ENCODE measurements at places on chromosomes 1 and 21.

- DNase-seq = no peak
Measured at GRCh38 chr1:172727275-172727857, 68.5 kb downstream of the FASLG start.

GRCh38 chr21:25456672-25457071 is 150.6 kb downstream of the MRPL39 start:
- peak; percentile 11 for DNase-seq

DNA sequence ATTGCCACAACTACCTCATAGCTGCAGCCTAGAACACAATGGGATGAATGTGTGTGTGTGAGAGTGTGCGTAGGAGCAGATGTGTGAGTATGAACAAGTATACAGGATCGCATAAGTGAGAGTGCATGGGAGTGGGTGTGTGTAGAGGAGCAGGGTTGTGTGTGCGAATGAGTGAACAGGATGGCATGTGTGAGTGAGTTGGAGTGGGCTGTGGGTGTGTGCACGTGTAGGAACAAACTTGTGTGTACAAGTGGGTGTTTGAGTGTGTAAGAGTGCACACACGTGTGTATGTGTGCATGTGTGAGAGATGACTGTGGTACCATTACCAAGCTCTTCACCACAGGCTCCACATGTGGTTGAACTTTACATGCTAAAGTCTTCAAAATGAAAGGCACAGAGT is 175.4 kb upstream of the EDN2 start:
- no peak for DNase-seq

DNA sequence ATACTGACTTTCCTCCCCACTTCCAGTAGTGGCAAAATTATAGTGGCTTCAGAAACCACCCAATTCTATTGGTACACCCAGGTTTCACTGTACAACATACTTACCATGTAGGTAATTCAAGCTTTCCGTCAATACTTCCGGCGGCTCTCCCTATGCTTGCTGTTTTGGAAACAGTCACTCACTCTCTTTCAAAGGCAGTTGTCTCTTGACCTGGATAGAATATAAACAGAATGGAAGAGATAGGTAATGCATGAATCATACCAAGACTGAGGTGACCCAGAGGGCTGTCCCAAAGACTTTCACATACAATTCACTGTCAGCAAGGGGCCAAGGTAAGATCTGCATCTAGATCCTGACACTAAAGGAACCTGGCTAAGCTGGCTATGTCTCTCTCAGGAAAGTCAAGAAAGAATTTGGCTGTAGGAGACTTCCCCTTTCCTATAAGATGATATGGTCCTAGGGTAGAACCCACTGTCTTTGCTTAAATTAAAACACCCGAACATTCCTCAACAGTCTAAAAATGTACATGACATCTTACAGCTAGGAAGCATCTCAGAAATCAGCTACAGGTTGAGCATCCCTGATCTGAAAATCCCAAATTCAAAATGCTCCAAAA is 59.6 kb downstream of the LUZP1 start:
- DNase-seq = no peak

- no peak for DNase-seq
Measured at GRCh38 chr1:81432059-81432458, 368.7 kb upstream of the ADGRL2 start.

DNA sequence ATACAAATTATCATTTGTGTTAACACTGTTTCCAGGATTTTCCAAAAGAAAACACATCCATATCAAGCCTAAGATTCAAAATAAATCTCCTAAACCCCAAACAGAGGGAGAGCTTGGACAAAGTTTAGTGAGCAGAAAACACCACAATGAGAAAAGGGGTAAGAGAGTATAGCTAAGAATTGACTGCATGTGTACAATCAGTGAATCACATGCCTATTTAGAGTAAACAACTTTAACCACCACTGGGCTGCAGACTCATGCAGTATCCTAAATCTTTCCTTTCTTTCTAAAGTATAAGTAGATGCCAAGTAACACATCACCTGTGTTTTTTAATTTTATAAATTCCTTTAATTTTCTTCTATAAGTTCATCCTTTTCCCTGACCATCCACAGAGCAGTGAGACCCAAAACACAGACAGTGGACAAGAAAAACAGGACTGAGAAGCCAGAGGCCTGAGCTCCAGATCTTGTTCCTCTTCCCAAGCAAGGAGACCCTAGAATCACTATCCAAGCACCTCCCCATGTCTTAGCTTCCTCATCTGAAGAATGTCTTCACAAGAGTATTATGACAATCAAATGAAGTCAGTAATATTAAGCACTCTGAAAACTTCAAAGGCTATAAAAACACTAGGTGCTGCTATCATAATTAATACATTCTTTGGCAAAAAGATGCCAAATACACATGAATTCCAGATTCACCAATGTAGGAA is 93.1 kb downstream of the VAV3 start:
- no peak for DNase-seq

GRCh38 chr1:199135901-199136300 is 497.1 kb downstream of the PTPRC start:
- DNase-seq = no peak

GRCh38 chr1:155242805-155243358 is 12.4 kb downstream of the ENTREP3 start:
- DNase-seq = no peak

DNA sequence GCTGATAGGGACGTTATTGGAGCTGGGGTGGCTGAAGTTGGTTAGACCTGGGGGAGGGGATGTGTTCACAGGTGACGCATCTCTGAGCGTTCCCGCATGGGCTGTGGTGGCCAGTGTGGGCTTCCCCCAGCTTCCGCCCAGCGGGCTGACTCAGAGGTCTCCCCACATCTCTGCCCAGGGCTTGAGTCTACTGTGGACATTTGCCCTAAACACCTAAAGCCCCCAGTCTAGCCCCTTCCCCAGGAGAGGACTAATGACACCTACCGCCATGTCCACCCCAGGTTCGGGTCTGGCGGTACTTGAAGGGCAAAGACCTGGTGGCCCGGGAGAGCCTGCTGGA is 2.0 kb downstream of the AGRN start:
- DNase-seq = no peak

- no peak for DNase-seq
Measured at GRCh38 chr21:25240974-25241373, 366.3 kb downstream of the MRPL39 start.

GRCh38 chr1:64663668-64664067 is 81.2 kb upstream of the RAVER2 start:
- DNase-seq = no peak

DNA sequence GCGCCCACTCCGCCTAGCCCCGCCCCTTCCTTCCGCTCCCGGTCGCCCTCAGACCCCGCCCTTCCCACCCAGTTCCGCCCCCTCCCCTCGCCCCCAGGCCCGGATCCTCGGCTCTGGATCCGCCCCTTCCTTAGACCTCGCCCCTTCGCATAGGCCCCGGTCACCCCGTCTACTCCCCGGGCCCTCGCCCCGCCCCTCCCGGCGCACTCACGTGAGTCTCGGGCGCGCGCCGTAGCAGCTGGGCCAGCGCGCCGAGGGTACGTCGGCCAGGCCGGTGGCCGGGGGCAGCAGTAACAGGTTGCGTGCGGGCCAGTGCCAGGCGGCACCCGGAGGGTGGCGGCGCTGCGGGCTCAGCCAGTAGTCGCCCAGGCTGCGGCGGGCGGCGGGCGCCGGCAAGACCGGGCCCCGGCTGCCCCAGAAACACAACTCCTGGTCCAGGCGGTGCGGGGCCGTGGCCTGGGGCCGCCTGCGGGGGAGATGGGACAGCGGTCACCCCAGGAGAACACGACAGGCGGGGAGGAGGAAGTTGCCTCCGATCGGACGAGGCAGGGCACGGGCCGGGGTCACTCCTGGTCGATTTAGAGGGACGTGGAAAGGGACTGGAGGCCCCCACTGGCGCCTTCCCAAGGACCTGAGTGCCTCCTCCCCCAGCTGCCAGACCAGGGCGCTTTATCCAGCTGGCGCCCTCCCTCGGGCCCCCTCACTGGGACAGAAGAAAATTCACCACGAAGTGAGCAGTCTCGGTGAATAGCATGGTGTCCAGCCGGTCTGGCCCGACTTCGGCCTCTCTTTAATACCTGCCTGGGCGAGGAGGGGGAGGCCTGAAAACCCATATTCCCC is 10.7 kb downstream of the FAM229A start:
- DNase-seq = peak; percentile 89

GRCh38 chr1:109573785-109574184 is 25.4 kb downstream of the GNAI3 start:
- no peak for DNase-seq

GRCh38 chr21:40562242-40563002 is 284.5 kb downstream of the DSCAM start:
- DNase-seq = no peak

- DNase-seq = no peak
Measured at GRCh38 chr1:101283443-101283842, 46.6 kb downstream of the S1PR1 start.

DNA sequence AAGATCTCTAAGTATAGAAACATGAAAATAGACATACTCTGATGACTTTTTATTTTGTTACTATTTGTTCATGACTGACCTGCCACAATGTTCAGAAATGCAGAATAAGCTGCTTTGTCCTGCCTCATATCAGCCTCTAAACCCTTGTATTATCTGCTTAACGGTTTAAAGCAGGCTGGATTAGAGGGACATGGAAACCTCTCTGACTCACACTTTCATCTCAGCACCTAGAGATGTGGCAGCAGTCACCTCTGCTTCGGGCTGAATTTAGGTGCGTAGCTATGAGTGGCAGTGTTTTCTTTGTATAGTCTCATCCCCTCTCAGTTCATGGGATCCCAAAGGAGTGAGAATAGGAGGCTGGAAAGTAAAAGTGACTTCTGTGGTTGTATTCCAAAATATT is 255.4 kb downstream of the RGS7 start:
- DNase-seq = no peak

DNA sequence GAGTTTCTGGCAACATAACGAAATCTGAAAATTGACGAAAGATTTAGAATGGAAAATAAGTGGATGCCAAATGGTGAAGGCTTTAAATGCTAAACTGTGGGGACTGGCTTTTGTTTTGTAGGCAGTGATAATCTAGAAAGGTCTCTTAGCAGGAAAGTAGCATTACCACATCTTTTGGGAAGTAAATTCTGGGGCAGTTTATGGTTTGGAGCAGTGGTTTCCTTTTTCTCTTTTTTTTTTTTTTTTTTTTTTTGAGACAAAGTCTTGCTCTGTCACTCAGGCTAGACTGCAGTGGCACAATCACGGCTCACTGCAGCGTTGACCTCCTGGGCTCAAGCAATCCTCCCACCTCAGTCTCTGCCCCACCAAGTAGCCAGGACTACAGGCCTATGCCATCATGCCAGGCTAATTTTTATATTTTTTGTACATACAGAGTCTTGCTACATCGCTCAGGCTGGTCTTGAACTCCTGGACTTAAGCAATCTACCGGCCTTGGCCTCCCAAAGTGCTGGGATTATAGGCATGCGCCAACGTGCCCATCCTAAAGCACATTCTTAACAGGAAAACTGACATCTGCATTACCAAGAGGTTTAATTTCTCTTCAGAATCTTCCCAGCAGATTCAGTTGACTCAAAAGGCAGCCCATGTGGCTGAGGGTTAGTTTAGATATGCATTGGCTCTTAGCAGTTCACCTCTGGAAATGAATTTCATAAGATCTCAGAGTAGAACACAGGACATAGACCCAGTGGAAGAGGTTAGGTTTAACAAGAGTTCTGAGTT is 32.9 kb downstream of the C21orf91 start:
- no peak for DNase-seq

DNA sequence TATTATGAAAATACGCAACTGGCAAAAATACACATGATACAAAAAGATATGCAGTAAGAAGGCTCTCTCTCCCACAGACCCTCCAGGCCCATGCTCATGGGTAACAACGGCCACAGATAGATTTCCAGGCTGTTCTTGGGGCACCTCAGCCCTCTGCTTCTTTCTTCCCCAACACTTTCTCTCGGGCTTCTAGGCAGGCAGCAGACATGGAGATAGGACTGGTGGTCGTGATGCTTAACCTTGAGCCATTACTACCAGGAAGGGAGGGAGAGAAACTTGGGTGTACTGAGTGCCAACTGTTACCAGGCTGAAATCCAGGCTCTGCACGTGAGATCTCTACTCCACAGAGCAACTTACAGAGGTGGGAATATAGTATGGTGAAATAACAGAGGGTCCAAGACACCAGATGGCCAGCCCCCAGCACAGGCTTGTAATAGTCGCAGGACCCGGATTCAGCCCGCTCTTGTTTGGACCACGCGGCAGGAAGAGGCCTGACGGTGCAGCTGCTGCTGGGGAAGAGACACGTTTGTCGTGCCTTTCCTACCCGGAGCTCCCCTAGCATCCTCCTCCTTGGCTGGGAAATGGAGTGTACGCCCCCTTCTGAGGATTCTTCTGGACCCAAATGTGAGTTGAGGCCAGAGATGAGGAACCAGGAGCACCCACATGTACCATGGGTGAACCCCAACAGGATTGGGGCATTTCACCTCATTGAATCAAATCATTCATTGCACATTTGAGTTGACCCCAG is 441.1 kb upstream of the VAMP3 start:
- DNase-seq = no peak

DNA sequence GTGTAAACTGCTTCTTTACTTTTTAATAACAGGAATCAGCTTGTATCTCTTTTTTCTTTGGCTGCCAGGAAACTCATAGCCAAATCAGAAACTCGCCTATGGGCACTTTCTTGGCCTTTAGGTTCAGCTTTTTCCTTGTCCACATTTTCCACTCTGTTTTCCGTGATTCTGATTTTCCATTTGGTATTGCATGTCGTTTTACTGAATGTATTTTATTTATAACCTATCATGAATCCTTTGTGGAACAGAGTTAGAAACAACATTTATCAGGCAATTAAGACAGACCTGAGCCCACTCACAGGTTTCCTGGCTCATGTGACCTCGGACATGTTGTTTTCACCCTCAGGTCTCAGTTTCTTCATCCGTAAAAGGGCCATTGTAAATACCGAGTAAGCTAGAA is 5.3 kb upstream of the ECE1 start:
- DNase-seq = no peak

- no peak for DNase-seq
Measured at GRCh38 chr1:201147396-201148015, 6.8 kb downstream of the TMEM9 start.

- peak; percentile 18 for DNase-seq
Measured at GRCh38 chr1:37995751-37996345, 6.0 kb upstream of the SF3A3 start.

- DNase-seq = no peak
Measured at GRCh38 chr1:20368866-20369470, 78.3 kb downstream of the VWA5B1 start.

GRCh38 chr1:9343269-9343668 is 50.6 kb downstream of the SPSB1 start:
- no peak for DNase-seq

DNA sequence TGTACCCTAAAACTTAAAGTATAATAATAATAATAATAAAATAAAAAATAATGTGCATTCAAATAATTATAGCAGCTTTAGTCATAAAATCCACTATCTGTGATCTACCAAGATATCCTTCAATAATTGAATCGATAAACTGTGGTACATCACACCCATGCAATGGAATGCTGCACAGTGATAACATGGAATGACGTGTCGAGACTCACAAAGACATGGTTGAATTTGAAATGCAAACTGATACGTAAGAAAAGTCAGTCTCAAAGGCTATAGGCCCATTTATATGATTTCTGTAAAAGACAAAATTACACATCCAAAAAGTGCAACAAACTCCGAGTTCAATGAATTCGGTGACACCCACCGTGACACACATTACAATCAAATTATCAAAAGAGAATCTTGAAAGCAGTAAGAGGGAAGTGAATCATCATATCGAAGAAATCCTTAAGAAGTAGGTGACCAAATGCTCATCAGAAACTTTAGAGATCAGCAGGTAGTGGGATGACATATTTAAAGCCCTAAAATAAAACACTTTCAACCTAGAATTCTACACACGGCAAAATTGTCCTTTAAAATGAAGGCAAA is 5.2 kb upstream of the SPRR2E start:
- DNase-seq = no peak
